Type B pancreatic cell (in vitro differentiated cells): ENCODE measurements at places on chromosomes 12 and 14.

DNA sequence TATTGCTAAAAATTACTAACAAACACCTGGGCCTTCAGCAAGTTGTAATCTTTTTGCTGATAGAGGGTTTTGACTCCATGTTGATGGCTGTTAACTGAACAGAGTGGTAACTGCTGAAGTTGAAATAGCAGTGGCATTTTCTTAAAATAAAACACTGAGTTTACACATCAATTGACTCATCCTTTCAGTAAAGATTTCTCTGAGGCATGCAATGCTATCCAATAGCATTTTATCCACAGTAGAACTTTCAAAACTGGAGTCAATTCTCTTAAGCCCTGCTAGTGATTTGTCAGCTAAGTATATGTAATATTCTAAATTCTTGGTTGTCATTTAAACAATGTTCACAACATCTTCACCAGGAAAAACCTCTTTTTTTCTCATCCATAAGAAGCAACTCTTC lies 59.5 kb downstream of the CMAS start:
- DNase-seq = no peak

DNA sequence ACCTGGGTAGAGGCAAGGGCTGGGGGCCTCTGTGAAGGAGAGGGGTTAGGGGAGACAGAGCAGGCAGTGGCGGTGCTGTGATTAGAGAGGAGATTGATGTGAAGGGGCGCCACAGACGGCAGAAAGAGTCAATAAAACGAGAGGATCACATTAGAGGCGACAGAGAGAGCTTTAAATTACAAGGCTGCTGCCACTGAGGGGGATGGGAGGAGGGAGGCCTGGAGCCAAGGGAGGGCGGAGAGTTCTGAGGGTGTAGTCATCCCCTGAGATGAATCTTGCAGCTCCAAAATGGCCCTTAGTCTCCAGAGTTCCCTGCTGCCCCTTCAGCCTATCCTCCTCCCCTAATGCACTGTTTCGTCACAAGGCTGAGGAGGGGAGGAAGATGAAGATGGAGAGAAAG lies 12.8 kb downstream of the ZFHX2 start:
- DNase-seq = no peak

DNA sequence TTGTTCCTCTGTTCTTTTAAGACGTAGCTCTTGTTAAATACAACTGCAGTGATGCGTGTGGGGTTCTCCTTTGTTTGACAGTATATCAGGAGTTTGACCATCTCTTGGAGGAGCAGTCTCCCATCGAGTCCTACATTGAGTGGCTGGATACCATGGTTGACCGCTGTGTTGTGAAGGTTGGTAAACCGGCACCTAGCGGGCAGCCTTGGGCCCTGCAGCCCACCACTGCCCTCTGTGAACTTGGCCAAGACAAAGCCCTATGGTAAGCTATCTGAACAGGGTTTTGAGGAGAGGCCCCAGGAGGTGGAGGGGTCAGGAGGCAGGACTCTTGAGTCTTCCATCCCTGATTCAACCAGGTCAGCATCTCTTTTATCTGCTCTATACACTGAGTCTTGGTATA lies 54.6 kb upstream of the RIC8B start:
- DNase-seq = no peak

GRCh38 chr14:76516884-76517283 lies 140.9 kb downstream of the ESRRB start:
- DNase-seq = no peak

DNA sequence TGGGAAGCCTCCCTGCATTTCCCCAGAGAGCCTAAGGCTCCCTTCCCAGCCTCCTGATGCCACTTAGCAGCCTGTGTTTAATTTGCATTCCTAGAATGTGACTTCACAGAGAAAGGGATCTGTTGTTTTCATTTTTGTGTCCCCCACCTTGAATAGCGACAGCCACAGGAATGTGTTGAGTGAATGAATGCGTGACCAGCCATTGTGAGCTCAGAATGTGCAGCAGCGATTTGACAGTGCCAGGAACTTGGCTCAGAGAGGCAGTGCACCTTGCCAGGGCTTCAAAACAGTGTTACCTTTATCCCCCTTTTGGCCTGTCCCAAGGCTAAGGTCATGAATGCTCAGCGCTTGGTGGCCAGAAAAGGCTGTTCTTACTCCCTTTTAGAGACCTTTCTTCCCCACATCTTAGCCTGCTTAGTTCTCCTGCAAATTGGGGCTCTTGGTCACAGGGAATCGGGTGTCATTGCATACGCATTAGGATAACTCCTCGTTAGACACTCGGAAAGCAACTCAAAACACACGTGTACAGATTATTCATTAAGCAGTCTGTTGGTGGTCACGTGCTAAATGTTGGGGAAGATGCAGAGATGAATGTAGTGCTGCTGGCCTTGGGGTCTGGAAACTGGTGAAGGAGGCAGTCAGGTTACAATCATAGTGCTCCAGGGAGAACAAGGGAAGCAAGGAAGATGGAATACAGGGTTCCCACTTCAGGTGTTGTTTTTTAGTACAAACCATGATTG lies 9.8 kb downstream of the NTF3 start:
- no peak for DNase-seq

DNA sequence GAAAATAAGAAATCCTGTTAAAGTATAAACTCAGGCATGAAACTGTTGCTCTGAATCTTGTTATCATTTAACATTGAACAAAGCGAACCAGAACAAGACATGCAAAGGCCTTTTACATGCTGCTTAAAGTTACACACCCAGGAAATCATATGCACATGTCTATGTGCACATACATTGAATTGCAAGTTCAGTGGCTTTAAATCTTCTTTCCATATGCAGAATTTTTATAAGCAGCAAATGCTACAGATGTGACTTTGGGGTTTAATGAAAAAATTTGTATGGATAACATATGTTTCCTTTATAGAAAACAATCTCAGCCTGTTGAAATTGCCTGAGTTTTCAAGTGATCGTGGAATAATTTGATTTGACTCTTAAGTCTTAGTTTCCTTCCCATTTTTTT lies 193.9 kb downstream of the AEBP2 start:
- DNase-seq = no peak

DNA sequence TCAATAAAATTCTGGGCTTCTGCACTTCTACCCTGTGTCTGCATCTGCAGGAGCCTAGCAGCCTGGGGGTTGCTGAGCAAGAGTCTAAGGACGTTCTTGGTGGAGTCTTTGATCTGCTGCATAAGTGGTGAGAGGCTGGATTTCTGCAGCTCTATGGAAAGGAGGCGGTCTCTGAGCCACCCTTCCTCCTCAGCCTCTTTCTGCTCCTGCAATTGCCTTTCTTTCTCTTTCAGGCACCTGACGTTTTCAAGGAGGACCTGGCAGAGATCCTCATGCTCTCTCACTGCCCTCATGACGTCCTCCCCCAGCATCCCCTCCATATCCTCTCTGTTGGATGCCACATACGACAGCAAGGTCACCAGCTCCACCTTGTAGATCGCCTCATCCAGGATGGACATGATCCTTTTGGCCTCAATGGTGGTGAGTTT lies 13.6 kb upstream of the TPCN1 start:
- DNase-seq = no peak

DNA sequence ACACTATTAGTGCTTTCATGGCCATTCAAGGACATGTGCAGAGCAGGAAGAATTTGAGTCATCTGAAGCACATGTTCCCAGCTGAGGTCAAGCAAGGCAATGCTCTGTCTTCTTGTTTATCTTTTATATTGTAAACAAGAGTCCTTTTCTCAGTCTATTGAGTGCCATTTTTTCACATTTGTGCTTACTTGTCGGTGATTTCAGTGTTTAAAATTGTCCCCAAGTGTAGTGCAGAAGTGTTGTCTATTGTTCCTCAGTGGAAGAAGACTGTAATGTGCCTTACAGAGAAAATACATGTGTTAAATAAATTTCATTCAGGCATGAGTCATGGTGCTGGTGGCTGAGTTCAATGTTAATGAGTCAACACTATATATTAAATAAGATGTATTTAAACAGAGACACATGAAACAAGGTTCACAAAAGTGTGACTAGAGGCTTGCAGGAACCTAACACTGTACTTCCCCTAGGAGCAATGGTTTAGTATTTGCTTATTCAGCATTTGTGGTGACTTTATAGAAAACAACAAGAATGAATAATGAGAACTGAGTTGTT lies 391.1 kb downstream of the LRIG3 start:
- DNase-seq = no peak

GRCh38 chr12:124603831-124604251 lies 36.4 kb upstream of the NCOR2 start:
- no peak for DNase-seq

DNA sequence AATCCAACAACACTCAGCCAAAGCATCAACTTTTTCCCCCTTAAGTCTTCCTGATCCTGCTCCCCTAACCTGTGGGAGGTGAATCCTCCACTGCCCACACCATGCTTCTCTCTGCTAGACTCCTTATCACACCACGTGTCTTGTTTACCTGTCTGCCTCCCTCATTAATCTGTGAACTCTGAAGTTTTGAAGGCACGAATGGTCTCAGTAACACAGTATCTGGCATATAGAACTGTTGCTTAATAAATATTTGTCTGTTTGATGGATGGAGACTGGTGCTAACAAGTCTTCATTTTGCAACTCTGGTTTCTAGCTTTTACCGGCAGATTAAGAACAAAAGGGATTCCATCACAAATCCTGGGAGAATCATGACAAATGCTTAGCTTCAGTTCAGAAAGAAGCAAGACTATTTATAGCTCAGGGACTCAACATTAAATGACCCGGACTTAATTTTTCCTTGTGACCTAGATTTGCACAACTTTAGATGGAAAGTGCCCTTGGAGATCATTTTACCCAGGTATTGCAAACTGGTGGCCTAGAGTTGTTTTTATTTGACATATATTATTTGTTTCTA lies 267.4 kb downstream of the APAF1 start:
- DNase-seq = no peak

- no peak for DNase-seq
Observed at GRCh38 chr12:4211372-4211771, 62.2 kb upstream of the CCND2 start.

- DNase-seq = peak; percentile 67
Observed at GRCh38 chr14:104505085-104506074, 74.2 kb upstream of the C14orf180 start.

- no peak for DNase-seq
Observed at GRCh38 chr12:109654357-109654756, 59.3 kb upstream of the FAM222A start.

DNA sequence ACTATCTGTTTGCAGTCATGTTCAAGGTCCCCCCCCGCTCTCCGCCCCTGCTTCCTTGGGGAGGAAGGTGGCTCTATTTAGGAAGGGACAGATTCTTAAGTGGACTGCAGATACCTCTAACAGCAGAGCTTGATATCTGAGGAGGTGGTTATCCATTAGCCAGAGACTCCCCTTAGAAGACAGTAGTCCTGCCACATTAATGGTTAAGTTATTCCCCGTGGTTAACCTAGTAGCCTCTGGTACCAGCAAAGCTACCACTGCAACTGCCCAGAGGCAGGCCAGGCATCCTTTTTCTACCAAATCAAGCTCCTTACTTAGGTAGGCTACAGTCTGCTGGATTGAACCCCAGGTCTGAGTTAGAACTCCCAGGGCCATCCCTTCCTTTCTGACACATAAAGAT lies 162.1 kb upstream of the AVPR1A start:
- DNase-seq = no peak

GRCh38 chr12:111174251-111174960 lies 194.5 kb downstream of the PHETA1 start:
- no peak for DNase-seq

DNA sequence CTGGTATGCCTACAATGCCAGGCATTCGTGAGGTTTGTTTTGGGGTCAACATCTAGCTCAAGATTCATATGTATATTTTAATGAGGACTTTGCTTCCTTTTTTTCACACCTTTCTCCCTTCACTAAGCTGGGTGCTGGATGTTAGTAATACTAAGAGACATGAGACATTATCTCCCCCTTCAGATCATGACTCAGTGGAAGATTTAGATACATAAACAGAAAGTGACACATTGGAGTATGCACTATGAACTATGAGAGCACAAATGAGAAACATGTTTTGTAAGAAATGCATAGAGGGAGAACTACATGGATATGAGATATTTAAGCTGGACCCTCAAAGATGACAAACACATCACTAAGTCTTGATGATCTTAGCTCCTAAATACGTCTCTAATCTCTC lies 286.3 kb downstream of the RPAP3 start:
- no peak for DNase-seq

- DNase-seq = peak; percentile 89
Observed at GRCh38 chr12:48995086-48995879, 3.9 kb downstream of the DDN start.

- no peak for DNase-seq
Observed at GRCh38 chr14:51780006-51780692, 80.3 kb upstream of the GNG2 start.

- DNase-seq = no peak
Observed at GRCh38 chr12:132524405-132524804, 34.5 kb downstream of the FBRSL1 start.

GRCh38 chr12:47139000-47139681 lies 59.4 kb upstream of the AMIGO2 start:
- DNase-seq = no peak
